NB4 (cell line): ENCODE measurements at places on chromosomes 1 and 21.
A peak's percentile ranks its signal among the peaks of the same experiment; 100 is the strongest.

GRCh38 chr1:52576074-52576473, 23.2 kb upstream of the TUT4 start:
- DNase-seq = no peak

GRCh38 chr1:79587229-79587628, 580.7 kb upstream of the ADGRL4 start:
- DNase-seq = no peak

GRCh38 chr21:37460196-37460595, 93.6 kb downstream of the DYRK1A start:
- DNase-seq = peak; percentile 46

DNA sequence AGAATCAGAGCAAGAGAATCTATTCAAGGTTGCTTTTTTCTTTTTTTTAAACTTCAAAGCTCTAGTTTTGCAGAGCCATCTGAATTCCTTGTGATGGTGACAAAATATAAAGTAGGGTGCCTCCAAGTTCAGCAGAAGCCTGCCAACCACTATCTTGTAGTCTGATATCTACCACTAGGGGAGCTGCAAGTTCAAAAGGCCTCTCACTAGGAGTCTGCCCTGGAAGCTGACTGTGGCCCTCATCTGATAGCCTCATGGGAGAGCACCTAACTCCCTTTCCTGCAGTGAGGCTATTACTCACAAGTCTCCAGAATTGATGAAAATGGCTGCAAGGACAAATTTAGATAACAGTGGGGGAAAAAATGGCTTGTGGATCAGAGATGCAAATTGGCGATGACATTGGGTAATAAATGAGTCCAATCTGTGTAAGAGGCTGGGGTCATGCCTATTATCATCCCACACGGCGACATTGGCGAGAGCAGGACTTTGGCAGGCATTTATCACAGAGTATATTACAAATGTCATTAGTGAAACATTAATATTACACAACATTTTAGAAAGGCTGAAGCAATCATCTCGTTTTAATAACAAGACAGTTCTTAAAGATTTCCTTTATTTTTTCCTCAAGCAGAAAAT, 10.7 kb upstream of the ZP4 start:
- peak; percentile 27 for DNase-seq

- no peak for DNase-seq
Observed at GRCh38 chr21:30104241-30104640, 62.4 kb downstream of the CLDN17 start.

GRCh38 chr1:51299185-51299885, 31.0 kb downstream of the TTC39A start:
- no peak for DNase-seq

DNA sequence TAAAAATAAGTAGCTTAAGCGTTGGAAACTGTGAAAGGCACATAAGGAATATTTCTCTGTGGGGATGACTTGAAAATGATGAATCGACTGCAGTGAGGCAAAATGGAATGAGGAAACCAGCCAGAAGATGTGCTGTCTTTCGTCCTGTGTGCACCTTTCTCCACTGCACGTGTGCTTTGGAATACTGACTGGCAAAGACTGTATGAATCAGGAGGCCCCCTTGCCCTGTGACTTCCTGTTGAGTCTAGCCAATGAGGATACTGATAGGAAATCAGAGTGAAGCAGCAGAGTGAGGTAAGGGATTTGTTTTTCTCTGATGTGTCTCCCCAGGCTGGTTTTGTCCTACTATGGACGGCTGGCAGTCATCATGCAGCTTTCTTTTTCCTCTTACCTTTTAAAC, 118.2 kb upstream of the ADGRL4 start:
- no peak for DNase-seq

DNA sequence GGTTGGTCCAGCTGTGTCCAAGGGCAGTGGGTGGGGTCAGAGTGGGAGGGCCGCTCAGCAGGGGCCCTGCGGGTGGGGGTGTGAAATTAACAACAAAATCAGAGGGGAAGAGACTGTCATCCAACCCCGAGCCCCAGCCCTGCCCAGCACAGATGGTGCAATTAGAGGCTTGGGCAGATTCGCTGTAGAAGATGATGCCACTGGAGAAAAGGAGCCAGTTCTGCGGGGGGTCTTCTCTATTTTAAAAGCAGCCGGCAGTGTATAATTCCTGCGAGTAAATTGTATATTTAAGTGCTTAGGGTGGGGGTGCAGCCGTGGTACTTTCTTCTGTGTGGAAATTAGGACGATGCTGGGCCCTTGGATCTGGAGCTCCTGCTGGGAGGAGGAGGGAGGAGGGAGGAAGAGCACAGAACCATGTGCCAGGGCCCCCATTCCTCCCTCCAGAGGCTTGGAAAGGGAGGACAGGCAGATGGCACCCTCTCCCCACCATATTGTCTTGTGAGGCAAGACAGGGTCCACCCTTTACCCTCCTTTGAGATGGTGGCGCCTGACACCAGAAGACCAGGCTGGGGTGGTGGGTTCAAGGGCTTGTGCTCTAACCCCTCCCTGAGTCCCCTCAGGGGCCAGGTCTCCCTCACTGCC, 89.2 kb downstream of the ACTL8 start:
- DNase-seq = no peak

GRCh38 chr1:151130987-151131586, 15.3 kb downstream of the SEMA6C start:
- DNase-seq = no peak

DNA sequence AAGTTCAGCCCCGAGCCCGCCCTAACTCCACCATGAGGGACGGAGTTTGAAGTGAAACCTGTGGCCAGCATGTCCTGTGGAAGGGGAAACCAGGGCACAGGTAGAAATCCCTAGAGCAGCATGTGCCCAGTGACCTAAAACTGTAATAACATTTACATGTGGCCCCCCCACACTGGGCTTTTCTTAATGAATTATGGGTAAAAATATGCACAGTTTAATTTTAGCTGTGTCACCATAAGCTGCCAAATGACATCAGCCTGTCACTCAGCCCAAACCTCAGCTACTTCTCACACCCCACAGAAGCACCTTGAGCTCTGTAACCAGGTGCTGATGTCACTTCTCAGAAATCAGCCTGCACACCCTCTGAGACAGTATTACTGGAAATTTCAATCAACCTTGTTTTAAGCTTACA, 50.0 kb upstream of the SLC19A1 start:
- peak; percentile 14 for DNase-seq

DNA sequence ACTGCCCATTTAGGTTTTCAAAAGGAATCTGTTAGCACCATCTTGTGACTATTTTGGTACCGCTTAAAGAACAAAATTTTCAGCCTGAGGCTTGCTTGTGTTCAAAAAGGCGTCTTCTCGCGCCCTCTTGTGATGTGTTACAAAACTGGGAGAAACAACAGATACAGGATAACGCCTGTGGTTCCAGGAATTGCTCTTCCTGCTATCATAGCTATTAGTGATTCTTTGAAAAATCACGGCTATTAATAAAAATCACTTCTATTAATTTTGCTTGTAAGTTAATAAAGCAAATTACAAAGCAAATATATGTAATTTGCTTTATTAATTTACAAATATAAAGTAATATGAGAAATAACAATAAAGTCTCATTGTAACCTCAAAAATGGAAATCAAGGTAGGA, 82.2 kb upstream of the ABCD3 start:
- DNase-seq = peak; percentile 69

GRCh38 chr1:240188139-240188538, 96.5 kb downstream of the FMN2 start:
- no peak for DNase-seq

- no peak for DNase-seq
Observed at GRCh38 chr1:66760506-66760905, 8.2 kb downstream of the DYNLT5 start.

- peak; percentile 4 for DNase-seq
Observed at GRCh38 chr1:60575326-60575977, 501.9 kb upstream of the C1orf87 start.

DNA sequence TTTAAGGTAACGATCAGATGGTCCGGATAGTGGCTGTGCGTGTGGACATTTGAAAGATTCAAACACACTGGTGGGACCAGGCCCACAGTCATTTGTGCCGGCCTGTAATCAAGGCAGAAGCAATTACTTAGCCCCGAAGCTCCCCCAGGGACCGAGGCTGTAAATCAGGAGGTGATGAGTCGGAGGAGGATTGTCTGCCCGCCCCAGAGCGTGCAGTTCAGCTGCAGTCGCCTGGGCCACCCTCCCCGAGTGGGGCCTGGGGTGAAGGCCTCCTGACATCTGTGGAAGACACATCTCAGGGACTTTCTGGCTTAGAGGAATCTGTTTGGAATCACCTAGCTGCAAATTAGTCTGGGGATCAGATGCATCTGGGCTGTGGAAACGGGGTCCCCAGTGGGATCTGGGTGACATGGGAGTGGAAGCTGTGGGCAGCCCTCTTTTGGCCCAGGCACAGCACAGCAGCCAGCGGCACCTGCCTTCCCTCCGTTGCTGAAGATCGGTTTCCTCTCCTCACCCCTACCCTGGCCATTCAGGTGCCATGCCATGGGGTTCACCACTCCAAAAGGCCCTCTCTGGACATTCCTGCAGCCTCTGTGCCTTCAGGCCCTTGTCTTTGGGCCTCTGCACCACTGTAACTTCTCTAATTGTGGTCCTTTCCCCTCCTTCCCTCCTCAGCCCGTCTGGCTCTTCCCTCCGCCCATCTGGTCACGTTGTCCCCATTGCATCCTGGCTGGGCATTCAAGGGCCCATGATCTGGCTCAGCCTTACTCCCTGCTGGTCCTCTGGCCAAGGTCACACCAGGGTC, 25.7 kb downstream of the LHX4 start:
- peak; percentile 40 for DNase-seq

DNA sequence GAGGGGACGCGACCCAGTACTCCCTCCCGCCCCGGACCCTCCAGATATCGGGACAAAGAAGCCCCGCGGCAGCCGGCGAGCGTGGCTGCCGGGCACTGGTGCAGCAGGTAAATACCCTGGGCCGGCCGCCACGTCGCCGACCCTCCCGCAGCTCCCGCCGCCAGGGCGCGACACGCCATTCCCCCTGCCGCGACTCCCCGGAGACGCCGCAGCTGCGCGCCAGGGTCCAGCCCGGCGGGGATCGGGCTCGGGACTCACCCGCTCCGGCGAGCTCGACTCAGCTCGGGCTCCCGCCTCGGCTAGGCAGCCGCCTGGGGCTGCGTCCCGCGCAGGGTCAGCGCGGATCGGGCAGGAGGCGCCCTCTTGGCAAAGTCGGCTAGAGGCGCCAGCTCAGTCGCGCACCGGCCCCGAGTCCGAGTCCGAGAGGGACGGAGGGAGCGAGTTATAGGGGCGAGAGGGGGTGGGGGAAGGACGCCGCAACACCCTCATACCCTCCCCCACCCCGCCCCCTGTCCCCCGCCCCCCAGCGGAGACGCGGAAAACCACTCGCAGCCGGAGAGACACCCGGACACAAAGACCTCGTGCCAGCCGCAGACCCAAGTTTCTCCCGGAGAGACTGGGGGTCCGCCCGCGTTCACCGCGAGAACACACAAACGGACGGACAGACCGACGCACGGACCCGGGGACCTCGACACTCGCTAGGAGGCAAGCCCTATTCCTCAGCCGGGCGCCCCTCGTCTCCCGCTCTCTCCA, 985 bp downstream of the SYT6 start:
- DNase-seq = peak; percentile 14

- no peak for DNase-seq
Observed at GRCh38 chr1:228742281-228742860, 7.1 kb downstream of the RHOU start.

GRCh38 chr21:36053715-36054062, 6.6 kb downstream of the SETD4 start:
- DNase-seq = no peak

DNA sequence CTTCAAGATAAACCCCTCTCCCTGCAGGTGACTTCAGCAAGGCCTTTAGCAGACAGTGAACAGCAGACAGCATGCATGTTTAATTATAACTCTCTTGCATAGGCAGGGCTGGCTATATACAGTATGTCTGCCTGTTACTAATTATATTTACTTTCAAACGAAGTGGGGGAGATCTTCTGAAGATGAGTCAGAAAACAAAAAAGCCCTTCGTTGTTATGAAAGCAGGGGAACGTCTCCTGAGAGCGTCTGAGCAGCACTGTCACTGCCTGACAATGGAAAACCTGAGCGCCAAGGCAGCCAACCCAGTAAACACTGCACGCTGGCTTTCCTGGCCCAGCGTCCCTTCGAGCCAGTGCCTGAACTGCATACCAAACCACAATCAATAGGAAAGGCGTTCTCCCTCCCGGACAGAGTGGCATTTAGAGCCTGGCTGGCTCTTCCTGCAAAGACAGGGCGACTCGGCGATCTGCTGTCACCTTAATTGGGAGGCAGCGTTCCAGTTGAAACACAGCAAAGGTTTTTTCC, 54.1 kb downstream of the TOMM20 start:
- DNase-seq = peak; percentile 84

GRCh38 chr1:236685917-236686814, at the start of gene ACTN2:
Gene ACTN2, plus strand, starts transcription at chr1:236686499. Its CDS starts 175 bp downstream, at chr1:236686674.
- peak; percentile 42 for DNase-seq

DNA sequence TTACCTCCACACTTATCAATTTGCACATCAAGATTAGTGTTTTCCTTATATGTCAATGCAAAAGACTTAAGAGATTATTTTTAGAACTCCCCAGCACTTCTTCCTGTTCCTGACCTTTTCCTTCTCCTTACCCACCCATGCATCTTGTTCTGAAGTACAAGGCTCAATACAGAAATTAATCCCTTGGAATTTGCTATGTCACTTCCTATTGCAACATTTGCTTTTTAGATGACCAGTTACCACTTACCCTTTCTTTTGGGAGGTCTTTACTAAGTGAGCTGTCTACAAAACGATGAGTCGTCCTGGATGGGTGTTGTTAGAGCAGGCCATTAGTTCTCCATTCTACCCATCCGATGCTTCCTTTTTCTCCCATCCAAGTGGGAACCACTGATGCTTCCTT, 221.2 kb downstream of the FMN2 start:
- DNase-seq = peak; percentile 15

GRCh38 chr1:4718071-4718470, 63.7 kb downstream of the AJAP1 start:
- no peak for DNase-seq

DNA sequence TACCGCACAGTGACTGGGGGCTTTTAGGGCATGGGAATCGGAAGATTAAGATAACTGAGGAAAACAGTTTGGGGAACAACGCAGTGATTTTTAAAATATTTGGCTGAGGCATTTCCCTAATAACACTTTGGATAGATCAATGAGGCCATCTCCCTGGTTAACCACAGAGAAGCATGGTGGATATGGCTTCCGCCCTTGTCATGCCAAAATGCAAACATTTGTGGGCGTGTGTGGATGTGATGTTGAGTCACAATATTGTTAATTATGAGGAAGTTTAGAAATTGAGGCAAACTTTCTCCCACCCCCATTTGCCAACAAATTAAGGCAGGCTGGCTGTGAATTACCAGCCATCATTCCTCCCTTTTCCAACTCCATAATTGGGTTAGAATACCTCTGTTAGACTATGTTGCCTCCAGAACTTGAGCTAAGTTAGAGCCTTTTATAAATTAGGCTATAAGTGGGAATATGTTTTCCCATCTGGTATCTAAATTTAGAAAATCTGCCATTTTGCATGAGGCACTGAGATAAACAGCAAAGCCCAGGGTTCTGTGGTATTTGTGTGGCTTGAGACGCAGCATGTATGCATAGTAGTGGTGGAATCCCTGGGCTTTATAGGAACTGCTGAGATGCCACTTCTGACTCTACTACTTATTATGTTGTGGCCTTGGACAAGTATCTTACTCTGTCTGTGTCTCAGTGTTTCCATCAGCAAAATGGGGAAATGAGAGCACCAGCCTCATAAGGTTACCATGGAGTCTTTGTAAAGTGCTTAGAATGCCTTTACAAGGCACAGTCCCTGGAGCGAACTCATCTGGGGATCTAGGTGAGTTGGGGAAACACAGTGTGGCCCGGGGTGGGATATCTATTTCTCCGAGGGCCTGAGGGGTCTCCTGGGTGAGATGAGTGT, 154.6 kb downstream of the C1orf94 start:
- DNase-seq = no peak

GRCh38 chr1:178768423-178768822, 43.4 kb downstream of the RALGPS2 start:
- peak; percentile 67 for DNase-seq
